ENCODE measurements at places on chromosomes 4 and X. TPM values are rescaled to one million over a fixed set of nuclear protein-coding genes. Genes with fewer than 3 reads are reported as not detected.

The PCDH19 gene
- total RNA-seq = 0.97 TPM

The FMR1NB gene
- not detected for total RNA-seq

The FAM9B gene
- total RNA-seq = not detected

The FRMPD3 gene
- 3.2 TPM for total RNA-seq

The GPR50 gene
- not detected for total RNA-seq

The MUC7 gene
- not detected for total RNA-seq

The NUDT10 gene
- total RNA-seq = not detected

The CFAP299 gene
- 7.9 TPM for total RNA-seq

The MAOA gene
- total RNA-seq = 187 TPM

The CXCL8 gene
- 100 TPM for total RNA-seq

The SFRP2 gene
- total RNA-seq = 5.6 TPM

The L1CAM gene
- total RNA-seq = 0.83 TPM

The TLR1 gene
- total RNA-seq = 26.6 TPM

The PLS3 gene
- 138 TPM for total RNA-seq

The ARMCX4 gene
- total RNA-seq = 9.9 TPM

The SLC6A14 gene
- total RNA-seq = 38.0 TPM

The DCAF12L1 gene
- not detected for total RNA-seq

The PLRG1 gene
- 61.4 TPM for total RNA-seq

The ASB5 gene
- total RNA-seq = 0.31 TPM

The CCDC149 gene
- 21.1 TPM for total RNA-seq

The CHM gene
- total RNA-seq = 13.7 TPM

The CDX4 gene
- not detected for total RNA-seq
